ENCODE measurements at places on chromosomes 3 and 15.

DNA sequence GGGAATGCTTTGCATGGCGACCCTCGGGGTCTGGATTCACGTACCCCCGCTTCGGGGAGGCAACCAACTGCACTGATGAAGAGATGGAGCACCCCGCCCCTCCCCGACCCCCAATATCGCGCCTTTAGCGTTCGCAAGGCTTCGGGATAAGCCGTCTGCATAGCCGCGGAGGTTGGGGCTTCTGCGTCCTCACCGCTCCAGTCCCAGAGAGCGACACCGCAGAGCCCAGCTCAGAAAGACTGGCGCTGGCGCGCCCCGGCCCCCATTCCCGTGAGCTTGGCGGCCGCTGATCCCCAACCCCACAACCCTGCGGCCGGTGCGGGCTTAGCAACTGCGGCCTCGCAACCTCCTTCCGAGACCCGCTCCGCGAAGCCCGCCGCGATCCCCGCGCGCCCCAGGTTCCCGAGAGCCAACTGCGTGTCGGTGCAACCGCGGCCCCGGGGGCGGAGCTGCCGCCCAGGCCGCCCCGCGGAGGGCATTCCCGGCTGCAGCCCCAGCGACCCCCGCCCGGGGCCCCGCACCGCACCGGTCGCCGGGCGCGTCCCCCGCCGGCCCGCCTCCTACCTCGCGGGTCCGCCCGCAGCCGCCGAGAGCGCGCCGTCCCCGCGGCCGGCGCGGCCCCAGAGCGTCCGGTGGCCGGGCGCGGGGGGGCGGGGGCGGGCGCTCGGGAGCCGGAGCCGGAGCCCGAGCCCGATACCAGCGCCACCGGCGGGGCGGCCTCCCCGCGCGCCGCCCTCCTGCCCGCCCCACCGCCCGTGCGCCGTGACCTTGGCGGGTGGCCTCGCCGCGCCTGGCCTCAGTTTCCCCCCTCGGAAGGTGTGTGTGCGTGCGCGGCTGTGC is 79.5 kb downstream of the IQSEC1 start:
- peak; percentile 74 for DNase-seq

- DNase-seq, result peak; percentile 48
These were observed 106.0 kb downstream of the MEX3B start for GRCh38 chr15:81939604-81940440.

GRCh38 chr3:188049606-188050530 is 104.1 kb upstream of the LPP start:
- DNase-seq, result no peak

- no peak for DNase-seq
These were observed 38.7 kb downstream of the WNT7A start for GRCh38 chr3:13841141-13841540.

GRCh38 chr3:197787412-197787811 is 3.6 kb upstream of the LRCH3 start:
- no peak for DNase-seq

DNA sequence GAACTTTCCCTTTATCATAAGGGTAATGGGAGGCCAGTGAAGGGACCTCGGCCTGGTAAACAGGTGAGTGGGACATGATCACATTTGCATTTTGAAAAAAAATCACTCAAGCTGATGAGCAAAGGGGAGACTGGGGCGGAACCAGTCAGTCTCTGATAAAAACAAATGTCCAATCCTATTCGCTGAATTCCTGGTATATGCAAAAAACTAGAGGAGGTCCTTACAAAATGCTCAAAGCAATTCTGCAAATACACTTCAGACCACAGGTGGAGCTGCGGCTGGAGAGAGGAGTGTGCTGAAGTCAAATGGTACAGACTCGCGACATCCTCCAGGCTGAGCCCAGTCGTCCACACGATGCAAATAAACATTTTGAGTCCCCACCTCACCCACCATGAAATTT is 166.7 kb downstream of the FOXP1 start:
- no peak for DNase-seq

GRCh38 chr15:65206750-65207149 is 4.5 kb downstream of the CILP start:
- no peak for DNase-seq

DNA sequence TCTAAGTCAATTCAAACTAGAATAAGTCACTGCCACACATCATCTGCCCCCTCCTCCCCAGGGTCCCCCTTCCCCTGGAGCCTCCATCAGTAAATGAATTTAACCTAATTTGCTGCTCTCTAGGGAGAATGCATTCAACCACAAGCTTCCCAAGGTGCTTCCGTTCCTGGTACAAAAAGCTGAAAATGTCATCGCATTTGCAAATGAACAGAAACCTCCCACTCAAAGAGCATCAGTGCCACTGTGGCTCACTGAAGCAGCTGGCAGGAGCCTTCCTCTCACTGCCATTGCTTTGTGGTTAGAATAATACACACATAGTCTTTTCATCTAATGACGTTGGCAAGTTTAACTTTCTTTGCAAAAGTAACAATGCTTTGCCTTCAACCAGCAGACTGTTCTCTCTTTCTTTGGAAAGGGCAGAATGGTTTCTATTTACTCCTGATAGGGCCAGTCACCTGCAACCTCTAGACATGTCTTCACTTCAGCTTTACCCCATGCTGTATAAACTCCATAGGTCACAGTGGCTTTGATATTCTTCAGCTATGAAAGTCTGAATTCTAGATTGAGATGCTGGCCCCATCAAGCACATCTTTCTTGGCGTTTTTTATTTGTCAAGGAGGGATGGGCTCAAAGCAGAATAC is 238.1 kb downstream of the CPNE4 start:
- DNase-seq, result no peak

- DNase-seq, result no peak
These were observed 81.7 kb downstream of the RYR3 start for GRCh38 chr15:33392453-33392852.

- DNase-seq, result no peak
These were observed 142.8 kb downstream of the TGFBR2 start for GRCh38 chr3:30749230-30749629.

GRCh38 chr3:18019161-18019495 is 276.7 kb upstream of the TBC1D5 start:
- no peak for DNase-seq

DNA sequence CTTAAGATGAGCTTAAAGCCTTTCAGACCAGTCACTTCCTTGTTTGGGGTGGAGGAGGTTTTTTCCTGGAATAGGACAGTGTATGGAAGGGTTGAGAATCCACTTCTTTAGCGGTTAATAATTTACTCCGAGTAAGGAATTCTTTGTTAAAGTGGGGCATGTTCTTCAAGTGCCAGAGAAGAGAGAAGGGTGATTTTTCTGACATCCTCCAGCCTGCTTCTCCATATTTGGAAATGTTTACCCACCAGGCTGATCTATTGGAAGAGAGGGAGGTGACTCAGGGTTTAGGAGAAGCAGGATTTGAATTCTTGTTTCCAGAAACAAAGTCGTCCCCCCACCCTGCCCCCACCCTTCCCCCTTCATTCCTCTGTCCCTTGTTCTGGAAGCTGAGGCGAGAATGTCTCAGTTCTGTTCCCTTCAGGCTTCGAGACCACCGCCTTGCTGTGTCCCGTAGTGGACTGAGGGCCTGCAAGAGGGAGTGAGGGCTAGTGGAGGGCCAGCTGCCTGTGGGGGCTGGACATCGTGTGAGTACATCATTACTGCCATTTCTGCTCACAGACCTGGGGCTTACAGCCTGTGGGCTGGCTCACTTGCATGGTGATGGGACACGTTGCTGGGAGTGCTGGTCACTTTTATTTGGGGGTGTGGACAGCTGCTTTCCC is 58.5 kb downstream of the LPP start:
- DNase-seq, result no peak

DNA sequence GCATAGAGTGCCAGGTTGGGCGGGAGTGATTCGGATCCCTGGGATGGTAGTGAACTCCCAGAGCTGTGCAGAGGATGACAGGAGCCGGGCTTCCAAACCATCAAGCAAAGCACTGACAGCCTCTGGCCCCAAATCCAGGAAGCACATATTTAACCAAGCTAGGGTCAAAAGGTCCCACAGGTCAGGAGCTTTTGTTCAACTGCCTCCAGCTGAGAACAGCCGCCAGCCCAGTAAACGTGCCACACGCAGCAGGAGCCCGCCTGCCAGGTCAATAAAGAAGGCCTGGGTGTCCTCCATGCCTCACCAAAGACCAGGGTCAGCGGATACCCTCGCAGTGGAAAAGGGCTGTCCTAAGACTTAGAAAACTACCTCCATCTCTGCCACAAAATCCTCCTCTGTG is 184.7 kb upstream of the LINGO1 start:
- DNase-seq, result no peak

DNA sequence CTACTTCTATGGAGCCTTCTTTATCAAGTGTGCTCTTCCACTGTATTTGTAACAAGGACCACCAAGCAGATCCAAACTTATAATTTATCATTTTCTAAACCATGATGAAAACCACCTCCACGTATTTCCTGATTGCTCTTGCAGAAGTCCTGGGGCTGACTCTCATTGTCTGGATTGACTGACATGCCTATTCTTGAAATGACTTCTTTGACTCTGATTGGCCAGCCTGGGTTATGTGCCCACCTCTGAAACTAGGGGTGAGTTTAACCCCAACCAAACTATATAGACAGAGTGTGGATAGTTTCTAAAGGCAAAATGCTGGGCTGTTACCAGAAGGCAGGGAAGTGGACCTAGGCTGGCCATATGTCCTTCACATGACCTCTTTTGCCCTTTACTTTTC is 12.7 kb downstream of the TMPRSS7 start:
- no peak for DNase-seq

DNA sequence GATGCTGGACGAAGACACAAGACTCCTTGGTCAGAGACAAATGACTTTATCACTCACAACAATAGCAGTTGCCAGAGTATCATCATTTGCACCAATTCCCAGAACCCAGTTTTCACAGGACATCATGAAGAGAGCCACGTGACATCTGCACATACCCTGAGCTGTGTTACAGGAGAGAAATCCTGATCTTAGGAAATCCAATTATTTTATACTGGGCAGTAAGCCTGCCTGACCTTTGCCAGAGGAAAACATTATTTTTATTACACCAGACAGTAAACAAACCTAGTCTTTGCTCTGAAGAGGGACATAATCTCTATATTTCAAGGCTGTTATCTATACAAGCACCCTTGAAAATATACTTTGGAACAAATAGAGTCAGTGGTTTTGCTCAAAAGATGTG is 77.4 kb downstream of the ZBBX start:
- no peak for DNase-seq

- DNase-seq, result no peak
These were observed at the start of gene SCG5 for GRCh38 chr15:32641517-32642059. SCG5 (plus strand) TSS chr15:32641710; CDS start chr15:32643593, 1,883 bp downstream.

- DNase-seq, result no peak
These were observed 618.1 kb downstream of the PYDC2 start for GRCh38 chr3:192079098-192079497.

DNA sequence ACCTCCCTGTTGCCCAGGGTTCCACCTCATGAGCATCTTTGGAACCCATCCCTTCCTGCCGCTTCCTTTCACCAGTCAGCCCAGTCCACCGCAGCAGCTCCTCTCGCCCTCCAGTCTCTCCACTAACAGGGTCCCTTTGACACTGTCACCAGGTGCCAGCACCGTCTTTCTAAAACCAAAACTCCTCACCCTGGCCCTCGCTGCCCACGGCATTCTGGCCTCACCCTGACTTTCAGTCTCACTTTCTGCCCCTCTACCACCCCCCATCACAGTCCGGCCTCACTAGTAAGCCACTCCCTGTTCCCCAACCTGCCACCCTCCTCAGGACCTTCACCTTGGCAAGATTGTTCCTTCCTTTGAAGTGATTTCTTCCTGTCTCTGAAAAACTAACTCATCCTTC is 4.2 kb downstream of the PPCDC start:
- no peak for DNase-seq

DNA sequence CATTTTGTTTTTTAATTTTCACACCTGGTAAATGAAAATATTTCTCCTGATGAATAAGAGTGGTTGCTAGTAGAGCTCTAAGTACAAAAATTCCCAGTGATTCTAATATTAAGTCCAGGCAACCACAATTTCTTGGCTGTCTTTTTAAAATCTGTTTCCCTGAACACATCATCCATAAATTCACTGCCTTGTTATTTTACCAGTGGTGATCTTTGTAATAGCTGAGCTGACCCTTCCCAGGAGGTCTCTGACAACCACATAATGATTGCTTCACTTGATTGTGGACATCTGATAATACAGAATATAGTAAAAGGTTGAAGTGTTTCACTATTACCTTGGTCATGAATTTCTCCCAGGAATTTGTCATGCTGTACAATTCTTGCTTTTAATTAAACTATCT is 13.9 kb upstream of the TOP2B start:
- no peak for DNase-seq

GRCh38 chr15:70522323-70522966 is 240.9 kb downstream of the UACA start:
- DNase-seq, result no peak

DNA sequence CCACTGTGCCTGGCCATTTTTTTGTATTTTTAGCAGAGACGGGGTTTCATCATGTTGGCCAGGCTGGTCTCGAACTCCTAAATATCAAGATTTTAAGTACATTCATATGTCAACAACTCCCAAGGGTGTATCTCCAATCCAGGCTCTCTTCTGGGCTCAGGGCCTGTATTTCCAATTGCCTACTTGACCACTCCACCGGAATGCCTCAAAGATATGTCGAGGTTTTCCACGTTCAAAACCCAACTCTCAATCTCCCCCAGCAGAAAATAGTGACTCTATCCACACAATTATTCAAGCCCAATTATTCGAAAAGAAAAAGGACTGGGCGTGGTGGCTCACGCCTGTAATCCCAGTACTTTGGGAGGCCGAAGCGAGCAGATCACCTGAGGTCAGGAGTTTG is 1.9 kb upstream of the KNSTRN start:
- no peak for DNase-seq

DNA sequence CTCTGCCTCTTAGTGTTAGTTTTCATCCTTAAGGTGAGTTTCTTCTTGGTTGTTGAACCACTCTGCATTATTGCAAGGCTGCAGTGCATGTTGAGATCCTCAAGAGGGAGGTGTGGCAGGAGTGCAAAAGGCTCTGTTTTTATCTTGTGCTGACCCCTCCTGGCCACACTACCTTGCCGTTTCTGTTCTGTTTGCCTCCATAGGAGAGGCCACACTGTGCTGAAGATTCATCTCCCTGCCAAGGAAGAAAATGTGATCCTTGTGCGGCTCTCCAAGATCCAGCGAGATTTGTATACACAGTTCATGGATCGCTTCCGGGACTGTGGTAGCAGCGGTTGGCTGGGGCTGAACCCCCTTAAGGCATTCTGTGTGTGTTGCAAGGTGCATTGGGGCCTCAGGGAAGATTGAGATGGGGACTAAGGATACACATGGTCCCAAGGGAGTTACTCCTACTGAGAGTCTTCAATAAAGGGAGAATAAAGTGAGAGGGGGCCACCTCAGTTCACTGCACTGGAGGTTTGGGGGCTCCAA is 33.0 kb upstream of the TEX264 start:
- peak; percentile 66 for DNase-seq

DNA sequence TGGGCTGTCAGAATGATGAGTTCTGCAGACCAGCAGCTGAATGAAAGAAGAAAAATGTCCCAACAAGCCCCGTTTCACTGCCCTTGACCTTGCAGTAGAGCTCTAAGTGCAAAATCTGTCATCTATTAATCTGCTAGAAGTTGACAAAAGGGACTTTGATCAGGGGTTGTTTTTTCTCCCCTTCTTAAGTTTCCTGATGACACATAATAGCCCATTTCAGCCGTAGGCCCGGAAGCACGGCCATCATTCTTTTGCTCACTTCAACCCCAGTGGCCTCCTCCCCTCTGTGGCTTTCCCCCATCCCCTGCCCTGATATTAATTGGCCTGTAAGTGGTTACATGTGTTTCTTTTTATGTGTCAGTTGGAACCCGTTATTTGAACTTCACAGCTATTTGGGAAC is 298.9 kb downstream of the RPLP1 start:
- no peak for DNase-seq

GRCh38 chr3:66756468-66757036 is 241.6 kb upstream of the KBTBD8 start:
- no peak for DNase-seq

- no peak for DNase-seq
These were observed 36.3 kb upstream of the MASP1 start for GRCh38 chr3:187327845-187328244.
